Right atrium auricular region (tissue), 2 donors: ENCODE measurements at places on chromosomes 4 and X. TPM values are rescaled to one million over a fixed set of nuclear protein-coding genes. Genes with fewer than 3 reads are reported as not detected.

Gene HPSE
- total RNA-seq, result 3.4 TPM

- H3K27me3 ChIP-seq, result no peaks in the 10 kb centered on the region
- H3K4me1 ChIP-seq, result no peaks in the 10 kb centered on the region
- H3K27ac ChIP-seq, result no peak overlapping the region
- H3K4me3 ChIP-seq, result no peak overlapping the region
- H3K36me3 ChIP-seq, result no peaks in the 10 kb centered on the region
Observed at GRCh38 chr4:109972786-109973528, 60.3 kb downstream of the EGF start.

Gene C1QTNF7
- total RNA-seq, result 1.0 TPM

DNA sequence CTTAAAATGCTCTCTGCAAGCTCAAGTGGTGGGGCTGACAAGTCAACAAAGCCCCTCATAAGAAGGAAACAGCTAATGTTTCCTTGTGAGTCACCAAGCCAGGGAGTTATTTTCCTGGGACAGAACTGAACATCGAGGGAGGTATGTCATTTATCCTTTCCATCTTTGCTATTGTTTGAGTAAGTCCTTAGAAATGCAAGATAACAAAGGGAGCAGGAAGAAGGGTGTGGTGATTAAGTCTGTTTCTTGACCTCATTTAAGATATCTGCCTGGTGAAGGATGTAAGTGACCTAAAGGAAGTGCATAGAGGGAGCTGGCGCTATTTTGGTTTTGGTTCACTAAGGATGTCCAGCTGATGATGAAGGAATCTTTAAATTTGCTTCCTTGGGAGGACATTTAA is 39.9 kb downstream of the ATG4A start:
- H3K4me3 ChIP-seq, result no peak overlapping the region
- DNase-seq, result no peak
- no peaks in the 10 kb centered on the region for H3K4me1 ChIP-seq
- peak overlapping the region; percentile 35 for H3K27ac ChIP-seq
- H3K27me3 ChIP-seq, result no peaks in the 10 kb centered on the region
- peaks cover 15% of the 10 kb centered on the region for H3K36me3 ChIP-seq
